ENCODE measurements at places on chromosomes 4 and X. TPM values are rescaled to one million over a fixed set of nuclear protein-coding genes. Genes with fewer than 3 reads are reported as not detected.

Gene RGN
- not detected for total RNA-seq

Gene MAGEA3
- not detected for total RNA-seq

Gene GPR82
- 0.40 TPM for total RNA-seq

Gene CSAG3
- total RNA-seq, result not detected

Gene BGN
- not detected for total RNA-seq

Gene ANK2
- total RNA-seq, result 0.55 TPM

Gene DGKK
- not detected for total RNA-seq
